ENCODE measurements at places on chromosomes 2 and 18. TPM values are rescaled to one million over a fixed set of nuclear protein-coding genes. Genes with fewer than 3 reads are reported as not detected.

GRCh38 chr2:3000968-3001367 lies 376.6 kb downstream of the EIPR1 start:
- DNase-seq: no peak

DNA sequence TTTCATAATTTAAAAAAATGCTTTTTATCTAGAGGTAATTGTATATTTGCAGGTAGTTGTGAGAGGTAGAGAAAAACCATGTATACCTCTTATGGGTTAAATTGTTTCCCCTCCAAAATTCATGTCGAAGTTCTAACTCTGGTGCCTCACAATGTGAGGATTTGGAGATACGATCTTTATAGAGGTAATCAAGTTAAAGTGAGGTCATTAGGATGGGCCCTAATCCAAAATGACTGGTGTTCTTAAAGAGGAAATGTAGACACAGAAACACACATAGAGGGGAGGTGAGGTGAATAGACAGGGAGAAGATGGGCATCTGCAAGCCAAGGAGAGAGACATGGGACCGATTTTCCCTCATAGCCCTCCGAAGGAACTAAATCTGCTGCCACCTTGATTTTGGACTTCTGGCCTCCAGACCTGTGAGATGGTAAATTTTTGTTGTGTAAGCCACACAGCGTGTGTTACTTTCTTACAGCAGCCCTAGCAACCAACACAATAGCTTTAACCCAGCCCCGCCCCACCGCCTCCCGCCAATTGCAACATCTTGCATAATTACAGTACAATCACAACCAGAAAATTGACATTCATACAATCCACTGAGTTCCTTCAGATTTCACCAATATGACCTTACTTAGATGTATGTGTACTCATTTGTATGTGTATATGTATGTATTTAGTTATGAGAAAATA lies 208.9 kb downstream of the MIB1 start:
- DNase-seq: no peak

DNA sequence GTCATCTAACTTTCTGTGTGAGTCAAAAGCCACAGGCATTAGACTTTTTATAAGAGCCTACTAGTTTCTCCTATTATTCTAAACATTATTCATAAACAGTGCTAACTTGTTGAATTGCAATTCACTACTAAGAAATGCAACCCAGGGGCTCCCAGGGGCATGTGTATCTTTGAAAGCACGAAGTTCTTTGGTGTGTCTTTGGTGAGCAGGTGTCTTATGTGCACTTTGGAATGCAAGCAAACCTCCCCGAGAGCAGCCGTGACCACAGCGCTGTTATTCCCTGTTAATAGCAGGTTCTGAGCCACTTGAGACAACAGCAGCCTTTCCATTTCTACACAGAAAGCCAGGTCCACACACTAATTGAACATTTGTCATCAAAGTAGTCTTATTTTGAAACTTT lies 123.5 kb downstream of the PRKRA start:
- no peak for DNase-seq

DNA sequence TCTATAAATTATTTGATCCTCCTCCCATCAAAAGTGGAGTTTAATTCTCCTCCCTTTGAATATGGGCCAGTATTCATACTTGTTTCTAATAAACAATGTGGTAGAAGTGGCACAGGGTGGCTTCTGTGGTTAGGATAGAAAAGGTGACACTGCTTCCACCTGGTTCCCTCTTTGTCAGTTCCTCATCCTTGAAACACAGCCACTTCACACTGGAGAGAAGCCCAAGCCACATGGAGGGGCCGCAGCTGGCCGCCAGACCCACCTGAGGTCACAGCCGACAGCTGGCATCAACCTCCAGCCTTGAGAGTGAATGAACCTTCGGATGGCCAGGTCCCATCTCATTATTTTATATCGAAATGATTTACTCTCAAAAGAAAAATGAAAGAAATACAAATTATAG lies 27.5 kb upstream of the SLC66A3 start:
- no peak for DNase-seq

GRCh38 chr18:66193394-66193793 lies 410.5 kb downstream of the CDH19 start:
- no peak for DNase-seq

DNA sequence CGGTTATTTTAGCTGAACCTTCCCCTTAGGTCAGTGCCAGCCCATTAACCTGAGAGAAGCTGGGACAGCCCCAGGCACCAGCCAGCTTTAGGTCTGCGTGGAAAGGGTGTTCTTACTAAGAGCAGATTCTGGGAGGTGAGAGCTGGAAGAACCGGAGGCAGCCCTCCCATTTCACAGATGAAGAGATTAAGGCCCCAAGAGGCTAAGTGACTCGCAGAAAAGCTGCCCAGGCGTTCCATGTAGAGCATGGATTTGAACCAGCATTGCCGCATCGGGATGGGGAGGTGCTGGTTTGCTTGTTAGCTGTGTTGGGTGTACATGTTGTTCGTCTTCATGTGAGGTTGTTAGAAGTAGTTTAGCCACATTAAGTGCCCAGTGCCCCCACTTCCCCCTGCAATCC lies 203.2 kb downstream of the AGAP1 start:
- no peak for DNase-seq

GRCh38 chr2:218839888-218840287 lies 8.3 kb upstream of the PRKAG3 start:
- no peak for DNase-seq

DNA sequence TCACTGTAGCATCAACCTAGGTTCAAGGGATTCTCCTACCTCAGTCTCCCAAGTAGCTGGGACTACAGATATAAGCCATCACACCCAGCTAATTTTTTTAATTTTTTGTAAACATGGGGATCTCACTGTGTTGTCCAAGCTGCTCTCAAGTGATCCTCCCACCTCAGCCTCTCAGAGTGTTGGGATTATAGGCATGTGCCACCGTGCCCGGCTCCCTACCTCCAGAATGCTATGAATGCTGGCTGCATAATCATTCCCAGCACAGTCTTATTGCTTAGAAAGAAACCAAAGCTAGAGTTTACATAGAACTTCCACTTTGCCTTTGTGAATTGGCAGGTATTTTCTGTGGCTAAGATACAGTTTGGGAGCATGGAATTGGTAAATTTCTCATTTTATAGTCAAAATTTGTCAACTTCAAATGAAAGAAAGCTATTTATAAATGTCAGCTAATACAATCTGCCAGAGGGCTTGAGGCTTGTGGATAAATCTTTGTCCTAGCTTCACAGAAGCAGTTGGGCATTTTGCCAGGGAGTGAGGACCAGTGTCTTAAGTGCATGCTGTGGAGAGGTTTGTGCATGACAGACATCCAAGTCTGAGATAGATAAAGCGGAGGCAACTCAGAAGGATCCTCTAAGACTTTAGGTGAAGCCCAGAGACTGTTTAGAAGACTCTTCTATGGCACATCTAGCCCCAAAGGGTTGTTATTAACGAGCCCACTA lies 175.4 kb downstream of the ANTXR1 start:
- no peak for DNase-seq

The APOB gene
- not detected for polyA plus RNA-seq

The KYNU gene
- polyA plus RNA-seq: not detected

The KLHL41 gene
- 0.11 TPM for polyA plus RNA-seq
